Muscle of arm (tissue), 14 donors: ENCODE measurements at places on chromosomes 5 and 9.

DNA sequence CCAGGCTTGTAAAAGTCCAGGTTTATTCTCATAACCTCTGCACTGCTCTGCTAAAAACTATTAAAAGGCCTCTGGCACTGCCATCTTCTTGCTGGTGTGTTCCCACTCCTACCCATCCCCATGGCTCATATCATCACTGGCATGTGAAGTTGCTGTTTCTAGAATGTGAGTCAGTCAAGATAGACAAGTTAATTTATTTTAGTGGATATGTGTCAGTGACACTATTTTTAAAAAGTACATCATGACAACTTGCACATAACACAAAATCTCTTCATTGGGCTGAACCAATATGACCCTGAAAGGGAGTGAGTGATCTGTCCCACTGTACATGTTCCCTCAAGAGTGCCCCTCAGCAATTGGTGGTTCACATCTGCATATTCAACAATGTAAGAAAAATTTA lies 299.7 kb downstream of the NFIB start:
- DNase-seq = no peak

DNA sequence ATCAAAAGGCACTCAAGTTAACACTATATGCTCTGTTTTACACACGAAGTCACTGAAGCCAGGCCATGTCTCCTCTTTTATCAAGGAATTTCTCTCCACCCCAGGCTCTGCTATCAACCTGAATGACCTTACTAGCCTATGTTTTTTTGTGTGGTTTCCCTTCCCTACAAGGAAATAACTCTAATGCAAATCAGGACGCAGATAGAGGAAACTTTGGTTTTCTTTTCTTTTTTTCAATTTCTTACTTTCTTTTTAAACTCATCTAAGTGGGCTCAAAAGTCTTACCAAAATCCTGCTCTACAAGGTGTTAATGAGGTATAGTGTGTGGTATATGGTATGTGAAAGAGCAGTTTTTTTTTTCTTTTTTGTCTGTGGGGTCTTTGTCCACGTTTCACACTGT lies 5.5 kb upstream of the SLC46A2 start:
- DNase-seq = no peak

- no peak for DNase-seq
Measured at GRCh38 chr5:138148811-138149210, 9.6 kb upstream of the NME5 start.

DNA sequence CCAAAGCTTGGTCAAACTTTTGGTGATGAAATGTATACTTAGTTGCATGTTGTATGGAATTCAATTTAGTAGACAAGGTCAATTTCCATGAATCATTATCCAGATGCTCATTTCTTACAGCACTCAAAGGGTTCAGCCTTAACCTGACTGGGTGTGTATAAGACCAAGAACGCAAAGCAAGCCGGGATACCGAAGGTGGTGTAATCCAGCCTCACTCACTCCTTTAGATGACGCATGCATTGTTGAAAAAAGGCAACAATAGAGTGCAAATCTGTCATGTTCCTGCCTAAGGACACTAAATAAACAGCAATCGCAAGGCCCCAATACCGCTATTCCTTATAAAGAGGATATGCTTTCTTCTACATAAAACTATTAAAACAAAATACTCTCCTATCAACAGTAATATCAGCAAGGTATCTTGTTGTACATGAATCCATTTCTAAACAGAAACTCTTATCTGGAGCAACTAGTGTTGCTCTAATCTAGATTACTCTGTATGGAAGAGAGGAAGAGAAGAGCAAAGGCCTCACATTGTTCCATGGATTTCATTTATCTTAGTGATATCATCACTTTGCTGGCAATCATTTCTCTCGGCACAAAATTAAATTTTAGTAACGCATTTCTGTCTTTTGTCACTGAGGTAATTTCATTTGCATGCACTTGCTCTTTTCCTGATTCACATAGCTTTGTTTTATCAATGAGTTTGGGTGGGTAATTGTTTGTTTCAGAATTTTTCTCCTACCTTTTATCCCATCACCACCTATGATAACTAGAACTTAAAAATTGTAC lies 96.2 kb downstream of the PLK2 start:
- no peak for DNase-seq

DNA sequence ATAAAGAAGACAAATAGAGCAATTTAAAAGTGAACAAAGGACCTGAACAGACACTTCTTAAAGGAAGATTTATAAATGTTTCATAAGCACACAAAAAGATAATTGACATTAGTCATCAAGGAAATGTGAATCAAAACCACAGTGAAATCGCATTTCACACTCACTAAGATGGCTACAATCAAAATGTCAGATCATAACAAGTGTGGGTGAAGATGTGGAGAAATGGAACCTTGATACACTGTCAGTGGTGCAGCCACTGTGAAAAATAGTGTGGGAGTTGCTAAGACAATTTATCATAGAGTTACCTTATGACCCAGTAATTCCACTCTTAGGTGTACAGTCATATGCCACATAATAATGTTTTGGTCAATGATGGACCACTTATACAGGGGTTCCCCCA lies 54.5 kb upstream of the HTR4 start:
- DNase-seq = no peak
